ENCODE measurements at places on chromosomes 16 and 17.

GRCh38 chr16:1347286-1347855 is 4.3 kb downstream of the TSR3 start:
- DNase-seq = no peak

DNA sequence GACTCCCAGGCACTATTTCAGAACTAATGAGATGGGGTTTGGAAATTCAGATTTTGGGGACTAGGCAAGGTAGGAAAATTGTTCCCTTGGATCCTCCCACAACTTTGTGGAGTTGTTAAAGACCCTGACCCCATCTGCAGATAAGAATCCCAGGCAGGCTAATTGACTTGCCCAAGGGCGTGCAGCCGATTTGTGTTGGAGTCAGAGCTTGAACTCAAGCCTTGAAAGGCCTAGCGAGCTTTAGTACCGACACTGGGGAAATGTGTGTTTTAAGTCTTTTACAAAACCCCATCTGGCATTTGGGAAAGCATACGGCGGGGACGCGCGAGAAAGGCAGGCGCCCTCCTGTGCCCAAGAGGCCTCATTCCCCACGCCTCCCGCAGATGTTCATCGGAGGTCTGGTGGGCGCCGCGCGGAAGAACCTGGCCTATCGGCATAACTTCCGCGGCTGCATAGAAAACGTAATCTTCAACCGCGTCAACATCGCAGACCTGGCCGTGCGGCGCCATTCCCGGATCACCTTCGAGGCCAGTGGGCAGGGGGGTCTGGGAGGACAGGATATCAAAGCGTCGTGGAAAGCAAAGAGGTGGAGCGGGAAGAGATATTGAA is 4.3 kb downstream of the CNTNAP1 start:
- no peak for DNase-seq

- no peak for DNase-seq
Measured at GRCh38 chr16:83992624-83993023, 24.6 kb downstream of the NECAB2 start.

GRCh38 chr17:3510090-3510489 is 34.3 kb downstream of the ASPA start:
- no peak for DNase-seq

- DNase-seq = no peak
Measured at GRCh38 chr16:12891836-12892235, 9.6 kb upstream of the SHISA9 start.

DNA sequence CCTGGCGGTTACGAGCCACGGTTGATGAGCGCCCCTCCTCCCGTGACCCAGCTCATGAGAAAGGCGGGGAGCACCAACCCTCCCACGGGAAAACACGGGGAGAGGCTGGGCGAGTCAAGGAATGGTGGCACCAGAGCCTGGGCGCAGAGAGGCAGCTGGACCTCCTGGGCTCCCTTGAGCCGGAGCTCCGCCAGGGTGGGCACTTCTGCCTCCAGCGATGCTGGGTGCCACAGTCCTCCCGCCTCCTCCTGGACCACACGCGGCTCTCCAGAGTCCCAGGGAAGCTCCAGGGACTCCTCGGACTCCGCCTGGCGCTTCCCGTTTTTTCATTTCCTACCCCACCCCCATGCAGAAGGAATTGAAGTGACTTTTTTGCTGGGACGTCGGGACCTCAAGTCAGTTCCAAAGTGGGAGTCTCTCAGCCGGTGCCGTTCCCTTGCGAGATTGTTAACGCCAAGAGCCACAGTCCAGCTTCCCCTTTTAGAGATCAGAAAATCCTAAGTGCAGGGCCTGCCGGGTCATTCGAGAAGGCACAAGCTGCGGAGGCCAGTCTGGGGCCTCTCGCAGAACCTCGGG is 6.6 kb upstream of the CBX8 start:
- no peak for DNase-seq

DNA sequence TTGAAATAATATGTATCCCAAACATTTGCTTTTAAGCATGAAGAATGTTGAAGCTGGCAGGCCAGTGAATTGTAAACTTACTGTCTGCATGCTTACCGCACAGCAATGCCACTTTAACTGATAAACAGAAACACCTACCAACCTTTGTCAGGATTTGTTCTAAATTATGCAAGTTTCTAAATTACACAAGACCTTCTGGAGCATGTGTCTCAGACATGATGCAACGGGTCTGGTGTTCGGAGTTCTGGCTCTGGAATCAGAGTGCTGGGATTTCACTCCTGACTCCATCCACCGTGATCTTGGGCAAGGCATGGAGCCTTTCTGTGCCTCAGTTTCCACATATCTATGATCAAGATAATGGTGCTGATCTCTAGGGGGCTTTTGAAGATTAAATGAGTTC is 111.2 kb downstream of the CCT6B start:
- DNase-seq = no peak

DNA sequence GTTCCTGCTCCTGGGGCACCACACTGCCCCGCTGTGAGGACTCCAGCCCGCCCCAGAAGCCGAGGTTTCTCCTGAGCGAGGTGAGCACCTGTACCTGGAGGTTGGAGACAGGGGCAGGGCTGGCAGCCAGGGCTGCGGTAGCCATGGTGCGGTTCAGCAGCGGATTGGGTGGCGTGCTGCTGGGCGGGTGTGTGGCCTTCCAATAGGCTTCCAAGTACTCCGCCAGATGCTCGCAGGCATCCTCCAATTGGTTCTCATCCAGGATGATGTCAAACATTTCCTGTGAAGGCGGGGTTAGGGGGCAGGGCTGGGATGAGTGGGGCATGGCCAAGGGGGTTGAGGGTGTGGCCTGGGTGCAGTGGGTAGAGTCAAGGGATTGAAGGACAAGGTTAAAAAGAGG is 11.3 kb upstream of the ARL5C start:
- DNase-seq = no peak

DNA sequence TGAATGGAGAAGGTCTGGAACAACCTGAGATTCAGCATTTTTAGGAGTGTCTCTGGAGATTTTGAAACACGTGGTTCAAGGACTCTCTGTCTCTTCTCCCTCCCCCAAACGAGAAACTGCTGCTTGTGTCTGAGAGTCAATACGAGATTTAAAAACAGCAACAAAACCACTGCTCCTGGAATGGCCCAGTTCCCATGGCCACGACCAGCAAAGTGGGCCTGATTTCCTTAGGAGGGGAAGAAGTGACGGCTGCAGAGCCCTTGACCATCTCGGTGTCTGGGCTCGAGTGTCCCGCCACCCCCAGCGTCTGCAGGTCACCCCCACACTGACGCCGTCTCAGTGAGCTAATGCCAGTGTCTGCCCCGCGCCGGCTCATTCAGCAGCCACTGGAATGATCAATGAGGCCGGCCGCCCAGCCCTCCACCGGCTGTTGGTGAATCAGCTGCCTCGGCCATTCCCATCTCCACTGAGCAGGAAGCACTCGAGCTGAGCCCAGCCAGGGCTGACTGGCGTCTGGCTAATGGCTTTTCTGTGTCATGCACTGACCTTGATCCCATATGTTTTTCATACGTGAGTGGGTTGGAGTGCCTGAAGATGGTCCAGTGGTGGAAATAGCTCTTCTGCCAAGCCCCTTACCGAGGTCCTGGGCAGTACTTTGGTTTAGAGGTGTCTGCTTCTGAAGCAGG is 151.8 kb downstream of the PITPNC1 start:
- no peak for DNase-seq

GRCh38 chr17:48605991-48606891 is 1.5 kb upstream of the HOXB6 start:
- no peak for DNase-seq

DNA sequence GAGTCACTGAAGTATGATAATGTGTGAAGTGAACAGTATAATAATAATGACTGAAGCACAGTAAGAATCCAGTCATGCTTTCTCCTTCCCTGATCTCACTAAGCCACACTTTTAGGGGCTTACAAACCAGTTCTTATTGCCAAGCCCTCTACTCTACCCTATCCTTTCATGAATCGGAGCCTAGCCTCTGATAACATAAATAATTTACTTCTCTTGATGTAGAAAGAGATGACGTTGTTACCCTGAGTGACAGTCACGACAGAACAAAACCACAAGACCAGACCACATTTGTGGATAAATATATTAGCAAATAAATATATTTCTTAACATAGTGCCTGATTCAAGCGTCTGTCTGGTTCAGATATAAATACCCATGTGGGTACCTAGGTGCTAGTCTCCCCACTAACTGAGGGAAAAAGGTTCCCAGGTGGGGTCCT is 1.4 kb upstream of the SUPT4H1 start:
- DNase-seq = no peak

DNA sequence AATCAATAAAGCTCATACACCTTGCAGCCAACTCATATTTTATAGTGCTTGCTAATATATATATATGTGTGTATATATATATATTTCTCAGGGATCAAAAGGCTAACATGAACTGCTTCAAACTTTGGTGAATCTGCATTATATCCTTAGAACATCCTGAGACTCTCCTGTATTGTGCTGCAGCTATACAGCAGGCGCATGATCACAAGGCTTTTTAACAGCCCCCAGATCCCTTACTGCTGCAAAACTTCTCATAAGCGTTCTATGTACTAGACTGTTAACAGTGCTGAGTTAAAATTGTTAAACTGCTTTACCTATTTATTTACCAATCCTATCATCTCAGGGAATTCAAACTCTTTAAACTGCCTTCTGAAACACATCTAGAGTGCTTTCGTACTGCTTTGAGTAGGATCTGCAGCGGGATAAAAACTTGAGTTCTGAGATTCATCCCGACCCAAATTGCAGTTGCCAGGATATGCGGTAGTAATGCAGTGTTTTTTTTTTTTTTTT is 1.3 kb downstream of the GPATCH8 start:
- DNase-seq = no peak

DNA sequence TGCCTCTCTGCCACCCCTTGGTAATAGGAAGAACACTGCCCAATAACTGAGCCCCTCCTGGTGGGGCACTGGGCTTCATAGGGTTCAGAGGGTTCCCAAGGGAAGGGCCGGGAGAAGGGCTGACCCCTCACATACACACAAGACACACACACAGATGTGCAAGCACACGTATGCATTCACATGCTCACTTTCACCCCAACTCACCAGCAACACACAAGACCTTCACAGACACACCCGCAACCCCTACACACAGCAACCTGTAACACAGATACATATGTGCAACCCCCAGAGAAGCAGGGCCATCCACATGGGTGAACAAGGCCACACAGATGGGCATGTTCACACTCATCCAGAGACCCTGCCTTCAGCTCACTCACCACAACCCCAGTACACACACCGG is 225.1 kb downstream of the ZNF423 start:
- DNase-seq = no peak

DNA sequence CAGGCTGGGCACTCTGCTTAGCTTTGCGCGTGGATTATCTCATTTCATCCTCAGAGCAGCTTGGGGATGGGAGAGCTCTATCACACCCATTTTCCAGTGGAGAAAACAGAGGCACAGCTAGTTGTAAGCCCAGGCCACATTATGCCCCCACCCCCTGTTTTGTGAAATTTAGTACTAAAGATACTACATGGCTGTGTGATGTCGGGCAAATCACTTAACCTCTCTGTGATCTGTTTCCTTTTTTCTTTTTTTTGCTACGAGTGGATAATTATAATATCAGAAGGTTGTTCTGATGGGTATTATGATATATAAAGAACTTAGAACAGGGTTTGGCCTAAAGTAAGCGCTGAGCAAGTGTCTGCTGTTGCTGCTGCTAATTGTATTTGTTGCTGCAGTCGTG is 41.6 kb downstream of the ABAT start:
- no peak for DNase-seq

GRCh38 chr17:1803280-1803679 is 26.4 kb downstream of the SMYD4 start:
- no peak for DNase-seq

DNA sequence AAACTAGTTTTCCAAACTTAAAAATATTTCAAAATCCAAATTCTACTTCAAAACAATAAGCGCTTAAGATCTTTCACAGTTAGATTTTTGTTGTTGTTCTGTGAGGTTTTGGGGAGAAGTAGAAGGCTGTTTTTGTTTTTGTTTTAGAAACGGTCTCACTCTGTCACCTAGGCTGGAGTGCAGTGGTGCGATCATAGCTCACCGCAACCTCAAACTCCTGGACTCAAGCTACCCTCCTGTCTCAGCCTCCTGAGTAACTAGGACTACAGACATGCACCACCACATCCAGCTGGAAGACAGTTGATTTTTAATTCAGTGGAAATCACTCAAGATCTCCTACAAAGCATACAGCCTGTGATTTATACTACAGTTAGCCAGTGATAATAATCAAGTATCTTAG is 2.7 kb downstream of the SHCBP1 start:
- no peak for DNase-seq

DNA sequence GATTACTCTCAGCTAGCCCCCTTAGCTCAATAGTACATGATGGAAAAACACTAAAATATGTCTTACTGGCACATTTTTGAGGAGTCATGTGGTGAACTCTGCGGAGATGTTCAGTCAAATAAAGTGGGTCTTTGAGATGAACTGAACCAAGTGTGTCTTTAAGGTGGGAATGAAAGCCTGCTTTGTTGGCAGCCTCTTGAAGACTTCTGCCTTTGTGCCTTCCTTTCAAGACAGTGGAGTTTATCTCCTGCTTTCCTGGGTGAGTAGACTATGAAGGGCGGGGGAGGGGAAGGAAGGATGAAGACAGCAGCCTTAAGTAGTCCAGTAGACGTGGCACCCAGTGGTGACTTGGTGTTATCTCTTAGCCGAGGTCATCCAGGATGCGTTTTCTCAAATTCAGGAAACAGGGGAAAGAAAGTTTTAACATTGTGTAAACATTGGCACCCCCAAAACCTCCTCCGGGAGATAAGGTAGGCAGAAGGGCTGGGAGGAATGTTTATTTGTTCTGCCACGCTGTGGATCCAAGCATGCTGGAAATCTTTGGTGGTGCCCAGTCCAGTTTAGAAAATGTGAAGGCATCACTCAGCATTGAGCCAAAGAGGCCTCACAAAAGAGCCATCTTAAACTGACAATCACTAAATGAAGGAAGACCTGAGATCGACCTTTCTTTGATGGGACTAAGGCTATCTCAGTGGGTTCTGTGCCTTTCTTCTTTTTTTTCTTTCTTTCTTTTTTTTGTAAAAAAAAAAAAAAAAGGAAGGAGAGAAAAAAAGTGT is 220.6 kb downstream of the FTO start:
- no peak for DNase-seq

DNA sequence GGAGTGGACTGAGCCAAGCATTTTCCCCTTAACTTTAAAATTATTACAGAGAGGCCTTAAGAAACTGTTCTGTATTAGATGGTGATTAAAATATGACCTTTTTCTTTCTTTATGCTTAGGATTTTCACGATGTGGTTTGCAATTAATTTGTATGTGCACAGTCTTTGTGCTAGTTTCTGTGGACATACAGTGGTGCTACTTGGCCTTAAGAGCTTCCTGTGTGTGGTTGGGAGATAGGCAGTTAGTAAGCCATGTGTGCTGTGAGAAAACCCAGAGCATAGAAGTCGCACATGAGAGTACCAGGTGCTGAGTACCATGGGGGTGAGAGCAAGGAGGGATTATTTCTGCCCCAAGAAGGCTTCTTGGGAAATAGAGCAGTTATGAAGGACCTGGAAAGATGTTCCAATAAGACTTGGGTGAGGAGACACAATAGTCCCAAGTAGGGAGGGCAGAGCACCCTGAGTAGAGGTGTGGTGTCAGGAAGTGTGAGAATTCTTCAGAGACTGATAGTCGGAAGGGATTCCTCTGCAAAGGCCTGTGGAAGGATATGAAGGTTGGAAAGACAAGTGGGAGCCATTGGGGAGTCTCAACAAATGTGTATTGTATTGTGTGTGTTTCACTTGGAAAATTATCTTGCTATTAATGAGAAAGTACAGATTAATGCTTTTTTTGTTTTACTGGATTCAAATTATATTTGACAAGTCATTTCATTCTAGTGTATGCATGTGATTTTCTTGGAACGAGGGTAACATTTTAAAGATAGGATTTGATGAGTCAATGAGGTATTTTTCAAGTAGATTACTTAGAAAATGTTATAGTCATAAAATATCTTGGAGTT is 239.9 kb downstream of the PRKCA start:
- no peak for DNase-seq
